ENCODE measurements at places on chromosomes 3 and 15.
A peak's percentile ranks its signal among the peaks of the same experiment; 100 is the strongest.

- DNase-seq, result no peak
Observed at GRCh38 chr3:134327594-134327975, 46.7 kb downstream of the AMOTL2 start.

GRCh38 chr3:132368962-132369361, 48.3 kb upstream of the DNAJC13 start:
- no peak for DNase-seq

- DNase-seq, result no peak
Observed at GRCh38 chr15:97966246-97966645, 5.7 kb downstream of the ARRDC4 start.

DNA sequence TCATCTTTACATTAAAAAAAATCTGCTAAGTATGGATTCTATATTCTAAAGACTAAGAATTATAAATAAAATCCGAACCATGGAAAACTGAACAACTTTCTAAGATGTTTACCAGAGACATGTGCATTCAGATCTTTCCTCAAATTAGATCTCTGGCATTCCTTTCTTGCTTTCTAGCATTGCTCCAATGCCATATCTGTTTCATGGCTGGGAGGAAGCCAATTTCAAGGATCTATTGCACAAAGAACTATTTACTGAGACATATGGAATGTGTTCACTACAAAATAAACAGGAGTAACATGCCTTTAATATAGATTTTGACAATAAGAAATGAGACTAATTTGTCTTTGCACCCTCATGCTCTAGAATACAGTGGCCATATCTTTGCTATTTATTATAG, 45.1 kb upstream of the NANOGP8 start:
- DNase-seq, result no peak

GRCh38 chr15:99409560-99409959, 156.2 kb upstream of the MEF2A start:
- no peak for DNase-seq

DNA sequence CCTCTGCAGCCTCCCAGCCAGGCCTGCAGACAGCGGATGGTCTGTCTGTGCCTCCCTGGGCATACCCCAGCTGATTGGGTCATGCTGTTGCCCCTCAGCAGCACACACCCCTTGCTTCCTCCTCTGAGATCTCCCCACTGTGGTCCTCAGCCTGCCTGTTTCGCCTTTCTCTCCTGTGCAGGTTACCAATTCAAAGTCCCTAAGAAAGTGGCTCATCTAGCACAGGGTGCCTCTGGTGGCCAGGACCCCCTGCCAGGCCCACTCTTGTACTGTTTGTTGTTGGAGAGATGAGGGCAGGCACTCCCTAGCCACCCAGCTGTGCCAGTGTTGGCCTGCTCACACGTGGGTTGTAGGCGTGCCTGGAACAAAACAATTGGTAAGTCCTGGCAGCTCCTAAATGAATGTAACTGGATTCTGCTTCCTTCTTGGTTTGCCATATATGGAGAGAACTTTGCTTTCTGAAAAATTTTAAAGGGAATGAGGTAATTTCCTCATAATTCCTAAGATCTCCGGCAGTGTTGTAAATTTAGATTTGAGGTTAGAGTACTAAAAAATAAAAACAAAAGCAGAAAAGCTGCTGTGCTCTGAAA, 213.2 kb upstream of the IL12A start:
- no peak for DNase-seq

DNA sequence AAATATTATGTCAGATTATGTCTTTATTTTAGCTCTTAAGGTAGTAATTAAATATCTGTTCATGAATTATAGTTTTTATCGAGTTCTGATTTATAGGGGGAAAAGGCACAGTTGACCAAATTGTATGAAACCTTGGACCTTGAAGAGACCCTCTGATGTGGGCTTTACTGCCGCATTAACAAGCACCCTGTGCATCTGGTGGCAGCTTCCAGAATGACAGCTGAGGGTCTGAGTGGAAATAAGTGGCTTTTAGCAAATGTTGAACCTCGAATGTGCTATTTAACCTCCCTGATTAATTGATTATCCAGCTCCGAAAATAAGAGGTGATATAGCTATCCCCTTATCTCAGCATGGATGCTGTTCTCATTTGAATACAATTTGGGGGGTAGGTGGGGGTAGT, 87.0 kb downstream of the TMEM108 start:
- DNase-seq, result no peak

DNA sequence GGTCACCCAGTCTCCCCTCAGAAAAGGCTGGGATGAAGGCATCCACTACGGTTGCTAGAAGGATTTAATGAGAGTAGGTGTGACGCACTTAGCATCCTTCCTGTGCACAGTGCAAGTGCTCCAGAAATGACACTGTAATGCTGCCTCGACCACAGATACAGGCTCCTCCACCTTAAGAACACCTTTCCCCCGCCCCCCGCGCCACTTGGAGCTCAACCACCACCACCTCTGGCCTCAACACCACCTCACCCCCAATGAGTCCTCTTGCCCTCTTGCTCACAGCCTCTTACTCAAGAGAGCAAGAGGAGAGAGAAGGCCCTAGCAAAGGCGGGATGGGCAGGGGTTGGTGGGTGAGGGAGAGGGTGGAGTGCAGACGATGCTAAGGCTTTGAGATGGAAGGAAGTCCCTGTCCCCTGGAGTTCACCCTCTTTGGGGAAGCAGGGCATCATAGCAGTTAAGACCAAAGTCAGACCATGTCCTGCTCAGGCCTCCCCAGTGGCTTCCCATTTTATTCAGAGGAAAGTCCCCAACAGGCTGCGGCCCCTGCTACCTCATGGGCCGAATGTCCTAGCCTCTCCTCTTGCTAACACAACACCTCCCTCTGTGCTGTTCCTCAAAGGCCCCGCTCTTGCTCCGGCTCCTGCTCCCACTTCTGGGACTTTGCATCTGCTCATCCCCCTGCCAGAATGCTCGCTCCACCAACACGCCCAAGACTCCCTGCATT, 8.3 kb downstream of the STARD5 start:
- DNase-seq, result no peak

DNA sequence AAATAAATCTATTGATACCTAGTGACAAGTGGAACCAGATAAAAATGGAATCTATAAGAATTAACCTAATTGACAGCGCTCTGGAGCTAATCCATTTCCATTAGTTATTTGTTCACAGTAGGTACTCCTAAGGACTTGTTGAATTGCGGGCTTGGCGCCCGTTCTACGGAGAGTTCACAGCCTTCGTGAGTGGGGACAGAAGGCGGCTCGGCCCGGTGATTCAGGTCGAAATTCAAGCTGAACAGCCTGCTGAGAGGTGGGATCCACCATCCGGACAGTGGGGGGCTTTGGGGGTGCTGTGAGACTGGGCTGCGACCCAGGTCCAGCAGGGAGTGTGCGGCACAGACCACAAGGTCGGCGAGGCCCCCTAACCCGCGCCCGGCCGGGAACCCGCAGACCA, 779 bp upstream of the CTNNB1 start:
- no peak for DNase-seq

DNA sequence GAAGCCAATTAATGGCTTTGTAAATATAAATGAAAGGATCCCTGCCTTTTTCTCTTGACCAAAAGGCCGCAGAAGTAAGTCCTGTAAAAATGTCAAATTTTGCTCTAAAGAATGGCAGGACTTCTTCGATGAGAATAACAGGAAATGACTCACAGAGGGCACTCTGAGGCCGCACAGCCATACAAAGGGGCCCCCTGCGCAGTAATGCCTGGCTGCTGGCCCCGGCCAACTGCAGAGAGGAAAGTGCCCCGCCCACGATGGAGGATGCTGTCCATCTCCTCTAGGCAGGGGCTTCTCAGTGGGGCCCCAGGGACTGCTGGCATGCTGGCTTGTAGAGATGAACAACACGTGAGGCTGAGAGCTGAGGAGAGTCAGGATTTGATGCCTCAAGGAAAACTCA, 18.1 kb upstream of the SCN10A start:
- DNase-seq, result no peak

DNA sequence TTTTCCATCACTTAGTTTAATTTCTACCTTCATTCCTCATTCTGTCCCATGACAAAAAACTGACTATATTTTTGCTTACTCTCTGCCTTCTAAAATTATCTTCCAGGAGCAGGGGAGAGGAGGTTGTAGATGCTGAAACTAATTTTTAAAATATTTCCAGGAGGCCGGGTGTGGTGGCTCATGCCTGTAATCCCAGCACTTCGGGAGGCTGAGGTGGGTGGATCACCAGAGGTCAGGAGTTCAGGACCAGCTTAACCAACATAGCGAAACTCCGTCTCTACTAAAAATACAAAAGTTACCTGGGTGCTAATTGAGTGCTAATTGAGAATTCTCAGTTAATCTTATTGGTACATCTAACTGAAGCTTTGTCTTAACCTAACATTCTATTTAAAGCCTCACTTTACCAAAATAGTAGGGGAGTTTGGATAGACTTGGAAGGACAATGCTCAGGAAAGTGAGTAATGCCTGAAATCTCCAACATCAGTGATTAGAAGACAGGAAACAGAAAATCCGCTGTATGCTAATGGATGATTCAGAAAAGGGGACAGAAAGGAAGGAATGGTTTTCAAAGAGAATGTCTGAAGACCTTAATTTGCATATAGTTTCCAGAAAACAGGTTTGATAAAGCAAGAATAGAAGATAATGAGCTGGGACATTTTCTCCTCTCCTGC, 336.1 kb downstream of the GBE1 start:
- DNase-seq, result no peak

- DNase-seq, result no peak
Observed at GRCh38 chr3:99236576-99236975, 335.1 kb upstream of the DCBLD2 start.

- DNase-seq, result no peak
Observed at GRCh38 chr15:47780971-47781370, 63.7 kb downstream of the SEMA6D start.

DNA sequence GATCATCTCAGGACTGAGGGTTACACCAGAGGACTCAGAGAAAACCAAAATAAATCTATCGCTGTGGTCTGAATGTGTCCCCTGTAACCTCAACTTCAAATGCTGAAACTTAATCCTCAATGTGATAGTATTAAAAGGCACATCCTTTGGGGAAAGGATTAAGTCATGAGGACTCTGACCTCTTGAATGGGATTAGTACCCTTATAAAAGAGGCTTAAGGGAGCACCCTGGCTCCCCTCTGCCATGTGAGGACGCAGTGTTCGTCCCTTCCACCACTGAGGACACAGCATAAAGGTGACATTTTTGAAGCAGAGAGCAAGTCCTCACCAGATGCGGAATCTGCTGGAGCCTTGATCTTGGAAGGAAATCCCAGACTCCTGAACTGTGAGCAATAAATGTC, 39.5 kb downstream of the SRPRB start:
- DNase-seq, result no peak

- peak; percentile 6 for DNase-seq
Observed at GRCh38 chr15:37134699-37135131, 34.4 kb upstream of the MEIS2 start.

- no peak for DNase-seq
Observed at GRCh38 chr3:166799-167198, 29.8 kb upstream of the CHL1 start.
